ENCODE measurements at places on chromosomes 1 and 21. TPM values are rescaled to one million over a fixed set of nuclear protein-coding genes. Genes with fewer than 3 reads are reported as not detected.

DNA sequence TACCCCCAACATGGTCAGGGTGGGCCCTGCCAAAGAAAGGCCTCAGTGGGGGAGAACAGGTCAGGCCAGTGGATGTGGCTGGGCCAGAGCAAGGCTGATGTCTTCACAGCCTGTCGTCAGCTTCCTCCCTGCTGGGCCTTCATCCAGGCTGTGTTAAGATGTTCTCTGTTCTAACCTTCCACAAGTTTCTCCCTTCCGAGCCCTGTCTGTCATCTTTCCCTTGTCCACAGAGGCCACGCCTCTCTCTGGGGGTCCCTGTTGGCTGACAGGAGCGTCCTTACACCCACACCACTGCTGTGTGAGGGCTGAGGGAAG lies 36.2 kb downstream of the SIM2 start:
- no peak for DNase-seq
- H3K4me1 ChIP-seq: peaks cover 4% of the 10 kb centered on the region
- H3K27ac ChIP-seq: no peak overlapping the region

- H3K36me3 ChIP-seq: no peaks in the 10 kb centered on the region
- no peak for DNase-seq
- H3K27me3 ChIP-seq: no peaks in the 10 kb centered on the region
- no peak overlapping the region for H3K4me3 ChIP-seq
Observed at GRCh38 chr1:90919190-90919719, 102.6 kb downstream of the ZNF644 start.

The TTLL7 gene
- total RNA-seq: 40.1 TPM

The KRTAP19-3 gene
- not detected for total RNA-seq

Data from spinal cord (tissue), 10 donors.